ENCODE measurements at places on chromosomes 13 and 19.

- no peak for DNase-seq
These were observed 38.0 kb upstream of the ALOX5AP start for GRCh38 chr13:30697177-30697953.

DNA sequence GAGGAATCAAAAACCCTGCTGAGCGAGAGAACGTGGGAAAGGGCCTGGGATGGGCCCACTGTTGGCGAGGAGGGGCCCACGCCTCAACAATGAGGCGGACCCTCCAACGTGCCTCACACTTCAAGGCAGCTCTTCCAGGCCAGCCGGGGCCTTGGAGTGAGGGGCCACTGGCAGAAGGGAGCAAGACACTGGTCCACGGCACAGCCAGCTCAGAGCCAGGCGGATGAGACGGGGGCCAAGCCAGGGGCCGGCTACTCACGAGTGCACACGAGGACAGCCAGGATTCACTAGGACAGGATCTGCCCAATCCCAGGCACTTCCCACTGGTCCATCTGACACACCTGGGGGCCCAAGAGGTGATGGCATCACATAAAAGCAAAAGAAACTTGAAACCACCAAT is 20.5 kb downstream of the ELL start:
- no peak for DNase-seq

- DNase-seq, result no peak
These were observed 104.5 kb upstream of the SOX1 start for GRCh38 chr13:111962431-111962891.

DNA sequence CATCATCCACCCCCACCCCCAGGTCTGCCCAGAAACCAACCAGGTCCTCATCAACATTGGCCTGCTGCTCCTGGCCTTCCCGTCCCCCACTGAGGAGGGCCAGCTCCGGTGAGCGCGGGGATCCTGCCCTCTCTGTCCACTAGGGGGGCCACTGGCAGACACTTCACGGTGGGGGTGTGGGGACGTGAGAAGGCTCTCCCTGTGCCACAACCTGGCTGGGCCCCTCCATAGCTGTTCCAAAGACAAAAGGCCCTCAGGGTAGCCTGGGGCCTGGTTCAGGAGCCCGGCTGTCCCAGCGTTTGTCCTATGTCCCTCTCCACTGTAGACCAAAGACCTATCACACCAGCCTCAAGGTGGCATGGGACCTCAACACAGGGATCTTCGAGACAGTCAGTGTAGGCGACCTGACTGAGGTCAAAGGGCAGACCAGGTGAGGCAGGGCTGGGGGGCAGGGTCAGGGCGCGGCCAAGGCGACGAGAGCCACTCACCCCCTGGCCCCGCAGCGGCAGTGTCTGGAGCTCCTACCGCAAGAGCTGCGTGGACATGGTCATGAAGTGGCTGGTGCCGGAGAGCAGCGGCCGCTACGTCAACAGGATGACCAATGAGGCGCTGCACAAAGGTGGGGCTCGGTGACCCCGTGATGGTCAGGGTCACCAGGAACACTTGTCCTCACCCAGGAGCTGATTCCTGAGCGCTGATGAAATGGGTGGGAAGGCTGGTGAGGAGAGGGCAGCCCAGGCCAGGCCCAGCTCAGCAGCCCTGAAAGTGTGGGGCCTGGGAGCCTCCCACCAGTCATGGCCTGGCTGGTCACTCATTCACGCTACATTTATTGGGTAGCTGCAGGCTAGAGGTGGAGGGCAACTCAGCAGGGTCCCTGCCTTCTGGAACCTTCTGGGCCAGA is 7.9 kb downstream of the DCAF15 start:
- DNase-seq, result no peak

- no peak for DNase-seq
These were observed 6.3 kb upstream of the WTIP start for GRCh38 chr19:34475026-34475974.

GRCh38 chr13:64534302-64534701 is 2695.8 kb downstream of the PCDH9 start:
- no peak for DNase-seq

- no peak for DNase-seq
These were observed 7.4 kb upstream of the KLHL26 start for GRCh38 chr19:18629166-18630088.

DNA sequence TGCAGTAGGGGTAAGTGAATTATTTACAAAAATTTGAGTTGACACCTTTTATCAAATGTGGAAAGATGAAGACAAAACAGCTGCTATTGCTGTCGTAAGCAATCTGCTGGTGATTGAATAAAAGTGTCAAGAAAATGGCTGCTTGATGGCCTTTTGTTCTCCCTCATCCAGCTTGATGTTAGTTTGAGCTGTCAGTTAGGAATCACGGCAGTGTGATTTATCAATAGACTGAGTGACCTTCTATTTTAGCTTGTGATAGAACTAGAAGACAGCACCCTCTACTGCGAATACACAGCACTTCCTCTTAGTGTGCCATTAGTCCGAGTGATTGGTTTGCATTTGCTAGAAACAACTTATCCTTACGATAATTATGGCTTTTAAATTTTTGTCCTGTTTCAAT is 76.3 kb downstream of the MZT1 start:
- DNase-seq, result peak; percentile 23

Measured in NCI-H526 treated with DMSO at 0.1 percent for 48 hours (cell line).